ENCODE measurements at places on chromosomes 11 and 22.

GRCh38 chr11:35623621-35624168 lies 5.4 kb downstream of the FJX1 start:
- DNase-seq, result peak; percentile 96

DNA sequence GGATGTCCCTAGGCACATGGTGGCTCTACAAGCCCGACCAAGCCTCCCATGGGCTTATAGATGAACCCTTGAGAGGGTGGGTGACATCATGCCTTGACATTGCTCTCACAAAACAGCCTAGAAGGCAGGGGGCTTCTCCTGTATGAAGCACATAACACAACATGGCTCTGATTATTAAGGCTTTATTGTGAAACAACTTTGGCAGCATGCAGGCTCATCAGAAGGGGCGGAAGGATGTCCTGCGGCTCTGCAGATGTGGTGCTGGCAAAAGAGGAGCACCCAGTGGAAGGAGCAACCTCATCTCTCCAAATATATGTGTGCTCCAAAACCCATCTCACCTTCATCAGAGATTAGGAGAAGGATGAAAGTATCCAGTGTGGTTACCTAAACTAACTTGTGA lies 100.4 kb downstream of the MPPED2 start:
- no peak for DNase-seq

GRCh38 chr11:104817973-104818372 lies 80.3 kb downstream of the CASP12 start:
- peak; percentile 10 for DNase-seq

DNA sequence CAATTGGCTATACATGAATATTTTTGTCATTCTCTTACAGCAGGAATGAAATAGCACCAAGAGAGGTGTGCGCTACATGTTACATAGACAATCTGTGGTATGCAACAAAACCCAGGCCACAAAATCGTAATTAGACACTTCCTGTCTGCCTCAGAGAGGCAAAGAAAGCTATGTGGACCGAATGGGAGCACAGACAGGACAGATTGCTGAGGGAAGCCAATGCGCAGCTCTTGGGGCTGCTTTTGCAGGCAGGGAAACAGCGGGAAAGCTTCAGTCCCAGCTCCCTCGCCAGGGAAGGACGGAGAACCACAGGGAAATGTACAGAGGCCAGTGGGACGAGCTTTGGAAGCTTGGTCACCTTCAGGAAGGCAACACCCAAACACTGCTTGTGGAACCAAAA lies 40.9 kb downstream of the SERPINH1 start:
- no peak for DNase-seq

- no peak for DNase-seq
Measured at GRCh38 chr11:7559398-7560283, 45.8 kb downstream of the PPFIBP2 start.

DNA sequence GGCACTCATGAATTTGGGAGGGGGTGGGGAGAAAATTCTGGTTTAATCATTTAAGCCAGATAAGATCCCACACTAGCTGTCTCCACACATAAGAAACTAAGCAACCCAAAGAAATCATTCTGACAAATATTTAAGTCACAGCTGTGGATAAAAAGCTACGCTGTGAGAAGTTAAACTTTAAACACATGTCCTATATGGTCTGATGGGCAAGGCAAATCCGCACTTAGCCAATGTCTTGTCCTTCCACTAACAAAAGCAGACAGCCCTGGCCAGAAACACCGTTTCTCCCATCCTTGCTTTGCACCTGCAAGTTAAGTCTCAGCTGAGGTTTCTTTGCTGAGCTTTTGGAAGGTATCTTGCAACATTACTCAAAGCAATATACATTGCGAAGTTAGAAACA lies 68.0 kb downstream of the ETS1 start:
- DNase-seq, result no peak

- no peak for DNase-seq
Measured at GRCh38 chr11:123484448-123484847, 54.4 kb downstream of the GRAMD1B start.

DNA sequence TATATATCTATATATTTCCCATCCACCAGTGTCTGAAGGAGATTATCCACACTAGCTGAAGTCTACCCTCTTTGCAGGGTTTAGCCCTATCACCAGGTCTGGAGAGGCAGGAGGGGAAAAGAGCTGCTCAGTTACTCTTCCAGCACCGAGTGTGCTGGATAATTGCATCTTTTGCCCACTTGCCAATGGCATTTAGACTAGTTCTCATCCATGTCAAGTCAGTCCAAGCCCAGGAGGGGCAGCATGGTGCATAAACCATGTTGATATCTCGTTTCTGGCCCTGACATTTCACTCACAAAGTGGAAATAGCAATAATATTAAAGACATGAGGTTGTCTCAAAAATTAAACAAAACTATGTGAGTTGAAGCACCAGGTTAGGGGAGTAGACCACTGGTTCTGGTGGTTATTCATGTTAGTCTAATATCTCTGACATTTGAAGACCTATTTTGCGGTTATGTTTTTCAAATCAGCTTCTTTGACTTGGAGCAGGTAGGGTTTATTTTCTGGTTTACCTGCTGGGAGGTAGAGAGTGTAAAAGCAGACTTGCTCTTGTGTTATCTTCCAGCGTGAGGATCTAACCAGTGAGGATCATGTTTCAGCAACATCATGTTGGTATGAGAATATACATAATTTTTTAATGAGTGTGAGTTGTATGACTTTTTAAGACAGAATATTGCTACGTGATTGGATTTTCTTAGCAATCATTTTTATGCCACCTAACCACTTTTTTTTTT lies 273.2 kb upstream of the KIRREL3 start:
- no peak for DNase-seq

GRCh38 chr22:19139974-19140373 lies 4.5 kb downstream of the ESS2 start:
- no peak for DNase-seq

DNA sequence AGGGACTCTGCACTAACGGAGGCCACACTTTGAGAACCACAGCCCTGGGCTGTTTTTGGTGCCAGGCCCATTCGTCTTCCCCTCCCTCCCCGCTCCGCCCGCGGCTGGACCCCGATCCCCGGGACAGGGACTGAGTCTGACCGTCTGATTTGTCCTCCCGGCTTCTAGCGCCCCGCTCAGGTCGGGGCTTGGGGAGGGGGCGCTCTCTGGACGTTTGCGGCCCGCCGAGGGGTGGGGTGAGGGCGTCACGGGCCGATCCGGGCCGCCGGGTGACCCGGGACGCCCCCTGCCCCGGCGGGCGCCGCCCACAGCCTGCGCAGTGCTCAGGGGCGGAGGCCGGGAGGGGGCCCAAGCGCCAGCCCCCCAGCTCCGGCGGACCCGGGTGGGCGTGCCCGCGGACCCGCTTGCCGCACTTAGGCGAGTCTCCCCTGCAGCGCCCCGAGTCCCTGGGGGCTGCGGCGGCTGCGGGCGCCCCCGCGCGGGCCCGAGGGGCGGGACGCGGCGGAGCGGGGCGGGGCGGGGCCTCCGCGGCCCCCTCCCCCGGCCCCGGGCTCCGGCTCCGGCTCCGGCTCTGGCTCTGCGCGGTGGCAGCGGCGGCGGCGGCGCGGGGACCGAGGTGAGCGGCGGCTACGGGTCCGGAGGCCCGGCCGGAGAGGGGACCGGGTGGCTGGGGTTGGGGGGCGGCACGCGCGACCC lies 33.7 kb upstream of the PRR5 start:
- DNase-seq, result no peak

DNA sequence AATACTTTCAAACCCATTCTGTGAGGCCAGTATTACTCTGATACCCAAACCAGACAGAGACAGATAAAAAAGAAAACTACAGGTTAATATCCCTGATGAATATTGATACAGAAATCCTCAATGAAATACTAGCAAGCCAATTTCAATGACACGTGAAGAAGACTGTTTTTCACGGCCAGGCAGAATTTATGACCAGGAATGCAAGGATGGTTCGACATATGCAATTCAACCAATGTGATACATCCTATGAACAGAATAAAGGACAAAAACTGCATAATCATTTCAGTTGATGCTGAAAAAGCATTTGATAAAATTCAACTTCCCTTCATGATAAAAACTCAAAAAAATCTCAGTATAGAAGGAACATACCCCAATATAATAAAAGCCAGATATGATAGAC lies 44.5 kb downstream of the SLC22A24 start:
- DNase-seq, result peak; percentile 1

DNA sequence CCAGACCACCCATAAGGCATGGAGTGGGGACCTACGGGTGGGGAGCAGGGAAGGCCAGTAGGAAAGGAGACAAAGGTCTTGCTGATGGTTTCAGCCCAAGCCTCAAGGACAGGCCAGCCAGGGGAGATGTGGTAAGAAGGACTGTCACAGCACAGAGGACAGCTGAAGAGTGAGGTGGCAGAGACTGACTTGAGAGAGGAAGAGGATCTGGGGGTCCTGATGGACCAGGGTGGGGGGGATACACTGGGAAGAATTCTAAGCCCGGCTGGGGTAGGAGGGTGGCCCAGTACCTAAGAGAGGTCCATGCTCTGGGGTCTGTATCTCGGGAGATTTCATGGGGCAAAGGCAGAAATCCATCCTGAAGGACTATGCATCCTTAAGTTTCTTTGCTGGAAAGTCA lies 66.1 kb upstream of the THY1 start:
- no peak for DNase-seq

- no peak for DNase-seq
Measured at GRCh38 chr22:35104491-35104890, 38.5 kb downstream of the ISX start.

DNA sequence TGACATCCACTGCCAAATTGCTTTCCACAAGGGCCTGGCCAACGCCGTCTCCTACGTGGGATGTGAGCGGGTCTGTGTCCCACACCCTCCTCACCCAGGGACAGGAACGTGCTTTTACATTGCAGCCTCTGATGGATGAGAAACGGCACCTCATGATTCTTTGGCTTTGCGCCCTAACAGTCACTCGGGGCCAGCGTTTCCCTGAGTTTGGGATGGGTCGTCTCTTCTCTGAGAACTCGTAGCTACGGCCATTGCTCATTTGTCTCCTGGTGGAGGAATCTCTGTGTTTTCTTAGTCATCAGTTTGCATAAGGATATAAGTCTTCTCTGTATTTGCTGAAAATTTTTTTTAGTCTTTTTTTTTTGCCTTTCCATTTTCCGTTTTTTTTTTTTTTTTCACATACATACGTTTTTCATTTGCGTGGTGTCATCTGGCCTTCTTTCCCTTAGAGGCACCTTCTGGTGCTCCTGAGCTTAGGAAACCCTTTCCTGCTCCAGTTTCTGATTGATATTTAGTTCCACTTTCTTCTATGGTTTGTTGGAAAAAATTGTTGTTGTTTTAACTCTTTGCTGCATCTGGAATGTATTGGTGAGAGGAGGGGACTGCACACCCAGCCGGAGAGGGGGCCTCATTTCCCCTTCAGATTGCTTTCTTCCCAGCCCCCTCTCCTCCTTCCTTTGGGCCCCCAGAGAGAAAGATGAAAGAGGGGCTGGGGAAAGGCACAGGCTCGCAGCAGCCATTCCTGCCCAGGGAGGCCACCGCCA lies 12.0 kb downstream of the TNNT3 start:
- peak; percentile 42 for DNase-seq

GRCh38 chr11:61369372-61370348 lies 7.5 kb downstream of the TMEM138 start:
- DNase-seq, result peak; percentile 100

DNA sequence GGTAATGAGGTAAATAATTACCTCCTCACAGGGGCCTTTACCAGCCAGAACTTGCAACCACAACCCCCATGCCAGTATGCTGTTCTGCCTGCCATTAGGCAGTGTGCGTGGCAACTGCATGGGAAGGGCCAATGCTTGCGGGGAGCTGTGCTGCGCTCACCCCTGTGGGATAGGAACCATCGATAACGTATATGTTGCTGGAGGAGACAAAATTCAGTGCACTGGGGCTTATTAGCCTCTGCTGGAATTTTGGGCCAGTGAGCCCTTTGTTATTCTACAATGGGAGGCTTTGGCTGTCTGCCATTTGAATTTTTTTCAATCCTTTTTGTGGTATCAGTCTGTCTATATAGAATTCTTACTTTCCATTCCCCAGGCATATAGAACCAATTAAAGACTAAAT lies 47.3 kb downstream of the PPP2R1B start:
- no peak for DNase-seq

- no peak for DNase-seq
Measured at GRCh38 chr11:131356206-131356605, 14.2 kb upstream of the NTM start.

DNA sequence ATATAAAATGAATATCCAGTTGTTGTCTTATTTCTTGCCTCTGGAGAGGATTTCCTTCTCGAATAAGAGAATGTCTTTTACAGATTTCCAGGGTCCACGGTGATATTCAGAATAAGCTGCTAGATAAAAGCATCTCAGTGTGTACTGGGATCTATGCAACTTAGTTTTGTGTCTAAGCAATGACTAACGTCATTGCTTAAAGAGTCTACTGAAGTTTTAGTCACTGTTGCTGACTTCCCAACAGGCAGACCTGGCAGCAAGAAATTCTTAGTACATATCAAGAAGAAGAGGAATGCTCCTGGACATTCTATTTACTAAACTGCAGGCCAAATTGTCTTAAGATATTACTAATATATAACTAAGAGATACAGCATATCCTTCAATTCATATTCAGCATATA lies 70.3 kb downstream of the SOX6 start:
- peak; percentile 22 for DNase-seq

GRCh38 chr22:29658176-29658575 lies 54.7 kb downstream of the NF2 start:
- DNase-seq, result no peak

DNA sequence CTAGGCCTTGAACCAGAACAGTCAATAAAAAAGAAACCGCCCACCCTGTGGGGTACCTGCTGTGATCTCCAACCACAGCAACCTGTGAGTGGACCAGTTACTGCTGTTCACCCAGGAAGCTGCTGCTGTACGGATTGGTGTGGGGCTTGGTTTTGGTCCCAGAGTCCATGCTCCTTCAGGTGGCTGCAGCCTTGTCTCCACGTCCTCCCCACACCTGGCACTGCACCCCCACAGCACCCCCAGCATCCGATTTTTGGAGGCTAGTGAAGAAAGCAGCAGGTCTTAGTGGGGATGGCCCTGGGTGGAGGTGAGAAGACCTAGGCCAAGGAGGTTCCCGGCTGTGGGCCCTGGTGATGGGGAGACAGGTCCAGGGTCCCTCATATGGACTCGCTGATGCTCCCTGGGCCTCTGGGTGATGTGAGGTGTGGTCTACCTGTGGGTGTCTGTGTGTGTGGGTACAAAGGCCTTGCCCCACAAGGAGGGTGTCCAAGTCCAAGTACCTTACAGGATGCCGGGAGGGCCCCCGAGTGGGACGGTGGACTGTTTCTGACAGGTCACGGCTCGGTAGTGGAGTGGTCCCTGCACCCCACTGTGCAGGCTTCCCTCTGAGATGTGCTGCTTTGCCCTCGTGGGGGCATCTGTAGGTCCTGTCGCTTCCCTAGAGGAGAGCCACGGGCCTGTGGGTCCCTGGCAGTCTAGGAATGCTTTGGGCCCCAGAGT lies 283.4 kb downstream of the TBC1D22A start:
- no peak for DNase-seq

DNA sequence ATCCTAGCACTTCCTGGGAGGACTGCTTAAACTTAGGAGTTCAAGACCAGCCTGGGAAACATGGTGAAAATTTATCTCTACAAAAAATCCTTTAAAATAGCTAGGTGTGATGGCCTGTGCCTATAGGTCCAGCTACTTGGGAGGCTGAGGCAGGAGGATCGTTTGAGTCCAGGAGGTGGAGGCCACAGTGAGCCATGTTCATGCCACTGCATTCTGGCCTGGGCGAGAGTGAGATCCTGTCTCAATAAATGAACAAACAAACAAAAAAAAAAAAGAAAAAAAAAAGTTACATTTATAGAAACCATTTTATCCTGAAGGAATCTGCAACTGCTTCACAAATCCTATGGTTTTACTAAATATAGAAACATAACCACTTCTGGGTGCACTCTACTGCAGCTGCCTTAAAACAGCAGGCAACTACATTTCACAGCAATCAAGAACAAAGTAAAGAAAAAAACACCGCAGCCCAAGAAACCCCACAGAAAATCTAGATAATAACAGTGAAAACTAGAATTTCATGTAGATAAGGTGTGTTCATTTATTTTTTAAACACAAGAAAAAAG lies 75.9 kb upstream of the GAB2 start:
- no peak for DNase-seq
